Stimulated activated naive CD4-positive, alpha-beta T cell treated with Interleukin-2 at 50 U/mL for 16 hours (primary cell): ENCODE measurements at places on chromosomes 2 and 18.

DNA sequence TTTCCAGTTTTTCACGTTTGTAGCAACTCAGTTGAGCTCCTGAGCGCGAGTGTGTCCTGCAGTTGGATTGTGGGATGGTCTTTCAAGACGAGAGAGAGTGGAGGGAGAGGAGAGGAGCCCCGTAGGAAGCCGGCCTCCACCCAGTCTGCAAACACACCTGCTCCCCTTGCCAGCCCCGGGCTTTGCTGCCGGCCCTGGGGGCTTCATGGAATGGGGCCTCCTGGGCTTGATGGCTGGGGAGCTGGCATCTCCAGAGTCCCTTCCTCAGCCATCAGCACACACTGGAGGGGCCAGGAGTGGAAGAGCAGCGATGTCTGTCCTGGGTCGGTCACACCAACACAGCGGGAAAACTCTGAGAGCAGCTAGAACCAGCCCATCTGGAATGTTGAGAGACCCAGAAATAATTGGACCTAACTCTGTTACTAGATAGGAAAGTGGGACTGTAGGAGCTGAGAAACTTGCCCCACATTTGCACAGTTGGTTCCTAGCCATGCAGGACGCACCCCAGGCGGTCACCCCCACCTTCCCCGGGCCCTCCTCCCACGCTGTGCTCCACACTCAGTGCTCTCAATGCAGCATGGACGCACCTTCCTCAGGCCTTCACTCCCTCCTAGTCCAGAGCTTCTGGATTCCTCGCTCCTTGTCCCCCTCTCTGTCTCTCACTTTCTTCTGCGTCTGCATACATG is 69.6 kb downstream of the PTGR3 start:
- no peak for DNase-seq

GRCh38 chr2:158214431-158214830 is 112.8 kb downstream of the UPP2 start:
- DNase-seq = no peak

DNA sequence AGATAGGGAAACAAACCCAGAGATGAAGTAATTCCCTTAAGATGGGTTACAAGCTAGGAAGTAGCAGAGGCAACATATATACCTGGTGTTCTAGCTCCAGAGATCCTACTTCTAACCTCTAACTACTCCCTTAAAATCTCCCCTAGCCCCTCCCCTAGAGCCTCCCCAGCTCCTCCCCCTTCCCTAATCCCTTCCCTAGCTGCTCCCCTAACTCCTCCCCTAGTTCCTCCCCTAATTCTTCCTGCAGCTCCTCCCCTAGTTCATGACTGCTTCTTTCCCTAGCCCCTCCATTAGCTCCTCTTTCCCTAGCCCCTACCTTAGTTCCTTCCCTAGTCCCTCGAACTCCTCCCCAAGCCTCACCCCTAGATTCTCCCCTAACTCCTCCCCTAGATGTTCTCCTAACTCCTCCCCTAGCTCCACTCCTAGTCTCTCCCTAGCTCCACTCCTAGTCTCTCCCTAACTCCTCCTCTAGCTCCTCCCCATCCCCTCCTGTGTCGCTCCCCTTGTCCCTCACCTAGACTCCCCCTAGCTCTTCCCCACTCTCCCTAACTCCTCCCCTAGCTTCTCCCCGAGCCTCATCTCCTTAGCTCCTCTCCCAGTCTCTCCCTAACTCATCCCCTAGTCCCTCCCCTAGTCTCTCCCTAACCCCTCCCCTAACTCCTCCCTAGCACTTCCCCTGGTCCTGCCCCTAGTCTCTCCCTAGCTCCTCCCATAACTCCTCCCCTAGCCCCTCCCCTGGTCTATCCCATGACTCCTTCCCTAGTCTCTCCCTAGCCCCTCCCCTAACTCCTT is 108.9 kb downstream of the CD226 start:
- DNase-seq = peak; percentile 2

DNA sequence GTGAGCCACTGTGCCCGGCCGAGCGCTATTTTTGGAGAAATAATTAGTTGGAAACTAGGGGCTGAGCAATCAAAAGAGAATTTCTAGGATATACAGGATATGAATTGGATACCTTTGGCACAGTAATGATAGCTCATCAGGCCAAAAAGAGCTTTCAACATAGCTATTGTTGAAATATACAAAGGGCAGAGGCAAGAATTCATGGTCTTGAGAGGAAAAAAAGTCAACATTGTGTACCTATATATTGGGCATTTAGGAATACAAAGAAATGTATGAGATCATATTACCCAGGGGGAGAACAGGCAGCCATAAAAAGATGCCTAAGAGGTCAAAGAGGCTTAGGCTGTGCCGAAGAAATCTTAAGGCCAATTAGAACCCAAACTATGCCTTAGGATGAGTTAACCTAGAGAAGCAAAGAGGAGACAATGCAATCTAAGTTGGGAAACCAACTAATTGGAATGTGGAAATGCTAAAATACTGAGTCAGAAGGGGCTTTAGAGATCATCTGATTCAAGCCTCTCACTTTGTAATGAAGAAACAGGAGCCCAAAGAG is 99.0 kb downstream of the RBBP8 start:
- no peak for DNase-seq

DNA sequence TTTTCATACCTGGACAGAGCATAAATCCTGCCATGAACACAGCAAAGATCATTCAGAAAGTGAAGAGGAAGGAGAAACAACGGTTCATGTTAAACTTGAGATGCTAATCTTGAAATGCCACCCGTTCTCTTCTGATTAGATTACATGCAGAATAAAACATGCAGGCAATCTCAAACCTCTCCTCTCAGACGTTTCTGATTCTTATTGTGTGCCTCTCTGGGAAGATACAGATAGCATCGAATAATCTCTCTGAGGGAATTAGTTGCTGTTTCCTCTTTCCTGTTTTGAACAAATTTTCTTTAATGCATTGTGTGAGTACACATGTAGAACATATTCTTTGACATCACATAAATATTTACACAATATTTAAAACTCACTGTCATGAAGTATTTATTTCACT is 313.4 kb downstream of the PRKCE start:
- no peak for DNase-seq

- no peak for DNase-seq
These were observed 74.9 kb downstream of the ZDBF2 start for GRCh38 chr2:206349375-206349774.

DNA sequence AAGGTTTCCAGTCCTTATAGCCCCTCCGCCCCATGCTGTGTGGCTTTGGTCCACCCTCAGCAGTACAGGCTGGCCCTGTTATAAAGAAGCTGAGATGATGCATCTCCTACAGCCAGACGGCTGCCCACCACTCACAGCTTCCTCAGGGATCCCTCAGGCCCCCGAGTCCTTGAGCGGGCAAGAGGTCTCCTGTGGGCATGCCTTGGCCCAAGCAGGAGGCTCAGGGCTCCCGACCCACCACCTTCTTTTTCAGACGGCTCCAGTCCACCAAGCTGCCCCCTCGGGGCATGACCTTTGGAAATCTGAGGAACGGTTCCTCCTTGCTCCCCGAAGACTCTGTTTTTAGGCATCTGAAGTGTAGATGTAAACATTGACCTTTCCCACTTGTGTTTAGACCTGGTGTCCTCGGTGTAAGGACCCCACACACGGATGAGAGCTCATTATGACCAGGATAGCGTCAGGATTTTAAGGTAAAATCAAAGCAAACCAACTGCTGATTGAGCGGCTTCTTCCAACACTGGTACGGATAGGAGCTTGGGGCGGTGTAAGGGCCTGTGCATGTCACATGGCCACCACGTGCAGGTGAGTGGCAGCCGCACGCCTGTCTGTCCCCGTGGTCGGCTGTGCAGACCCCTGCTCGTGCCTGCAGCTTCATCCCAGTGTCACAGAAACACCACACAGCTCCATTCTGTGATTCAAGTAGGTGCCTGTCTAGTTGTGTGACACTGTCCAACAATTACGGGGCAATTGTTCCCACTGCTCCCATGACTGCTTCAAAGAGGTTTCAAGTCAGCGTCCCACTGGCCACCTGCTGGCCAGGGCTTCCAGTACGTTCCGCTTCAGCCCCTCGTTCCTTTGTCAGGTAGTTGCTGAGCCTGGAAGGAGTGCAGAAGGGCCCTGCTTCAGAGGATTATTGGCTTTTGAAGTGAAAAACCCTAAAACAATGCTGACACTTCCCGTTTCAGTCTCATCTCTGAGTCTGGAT is 74.7 kb downstream of the NDUFA10 start:
- DNase-seq = no peak
